ENCODE measurements at places on chromosomes 11 and 22.

- no peak for DNase-seq
Measured at GRCh38 chr11:23006730-23007129, 146.5 kb upstream of the CCDC179 start.

DNA sequence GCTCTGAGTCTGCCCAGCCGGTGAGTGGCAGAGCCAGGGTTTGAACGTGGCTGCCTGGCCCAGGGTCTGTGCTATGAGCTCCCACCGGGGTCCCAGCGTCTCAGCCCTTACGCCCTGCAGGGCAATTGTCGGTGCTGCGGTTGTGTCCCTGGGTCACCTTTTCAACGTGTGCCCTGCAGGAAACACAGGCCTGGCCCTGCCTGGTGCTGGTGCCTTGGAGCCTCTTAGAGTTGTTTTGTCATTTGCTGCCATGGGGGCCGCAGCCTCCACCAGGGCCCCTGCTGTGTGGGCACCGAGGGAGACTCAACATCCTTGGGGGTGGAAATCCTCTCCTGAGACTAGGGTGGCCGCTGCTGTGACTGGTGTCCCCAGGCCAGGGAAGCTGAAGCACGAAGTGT lies 50.6 kb upstream of the SLC22A12 start:
- DNase-seq: no peak

- DNase-seq: no peak
Measured at GRCh38 chr11:120344302-120345004, 8.2 kb downstream of the ARHGEF12 start.

DNA sequence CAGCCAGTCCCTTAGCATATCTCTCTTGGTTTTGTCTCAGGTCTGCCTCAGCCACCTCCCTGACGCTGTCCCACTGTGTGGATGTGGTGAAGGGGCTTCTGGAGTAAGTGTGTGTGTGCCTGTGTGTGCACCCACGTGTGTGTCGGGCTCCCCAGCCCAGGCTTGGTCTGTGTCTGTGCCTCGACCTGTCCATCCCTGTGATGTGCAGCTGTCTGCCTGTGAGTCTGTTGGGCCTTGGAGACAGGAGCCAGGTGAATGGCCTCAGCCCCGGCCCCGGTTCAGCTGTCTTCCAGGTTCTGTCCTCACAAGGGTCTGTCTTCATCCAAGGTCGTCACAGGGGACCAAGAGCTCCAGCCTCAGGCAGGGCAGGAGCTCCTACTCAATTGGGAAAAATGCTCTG lies 9.8 kb downstream of the ATG16L2 start:
- no peak for DNase-seq

DNA sequence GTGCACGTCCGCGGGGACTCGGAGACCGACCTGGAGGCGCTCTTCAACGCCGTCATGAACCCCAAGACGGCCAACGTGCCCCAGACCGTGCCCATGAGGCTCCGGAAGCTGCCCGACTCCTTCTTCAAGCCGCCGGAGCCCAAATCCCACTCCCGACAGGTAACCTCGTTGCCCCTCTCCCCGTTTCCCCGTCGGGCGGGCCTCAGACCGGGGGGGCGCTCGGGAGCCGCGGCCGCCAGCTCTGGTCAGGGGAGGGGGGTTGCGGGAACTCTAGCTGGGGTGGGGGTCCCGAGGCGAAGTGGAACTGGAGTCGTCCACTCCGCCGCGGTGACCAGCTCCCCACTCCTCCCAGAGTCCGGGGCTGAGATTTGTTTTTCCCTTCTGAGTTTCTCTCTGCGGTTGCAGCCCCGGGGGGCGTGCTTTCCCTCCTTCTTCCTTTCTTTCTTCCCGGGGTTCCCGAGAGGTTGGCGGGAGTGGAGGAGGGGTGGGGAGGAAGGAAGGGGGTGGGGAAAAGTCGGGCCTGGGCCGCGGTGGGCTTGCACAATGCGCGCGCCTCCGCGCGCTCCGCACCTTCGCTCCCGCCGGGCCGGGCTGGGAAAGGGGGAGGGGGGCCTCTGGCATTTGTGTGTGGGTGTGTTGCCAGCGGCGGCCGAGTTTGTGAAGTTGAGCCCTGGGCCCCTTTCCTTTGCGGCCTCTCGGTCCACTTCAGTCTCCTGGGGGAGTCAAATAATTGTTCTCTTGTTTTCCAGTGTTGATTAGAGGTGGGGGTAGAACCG lies 952 bp downstream of the YAP1 start:
- DNase-seq: no peak

- DNase-seq: no peak
Measured at GRCh38 chr11:96265220-96265737, 77.7 kb downstream of the MAML2 start.

- DNase-seq: no peak
Measured at GRCh38 chr22:42065438-42066125, 5.0 kb downstream of the NAGA start.

DNA sequence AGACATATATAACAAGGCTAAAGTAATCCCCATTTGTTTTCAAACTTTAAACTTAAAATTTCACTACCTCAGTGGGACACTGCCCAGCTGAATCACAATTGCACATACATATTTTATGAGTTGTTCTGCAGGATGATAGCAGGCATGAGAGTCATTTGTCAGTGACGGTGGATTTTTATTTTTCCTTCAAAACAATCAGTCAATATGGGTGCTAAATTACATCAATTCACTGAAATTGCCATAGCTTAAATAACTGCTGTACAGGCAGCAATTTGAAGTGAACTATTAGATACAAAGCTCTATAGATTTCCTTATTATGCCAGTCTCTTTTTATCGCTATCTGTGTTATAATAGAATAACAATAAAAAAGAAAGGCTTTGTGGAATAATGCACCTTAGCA lies 784.6 kb upstream of the ANO3 start:
- DNase-seq: no peak

DNA sequence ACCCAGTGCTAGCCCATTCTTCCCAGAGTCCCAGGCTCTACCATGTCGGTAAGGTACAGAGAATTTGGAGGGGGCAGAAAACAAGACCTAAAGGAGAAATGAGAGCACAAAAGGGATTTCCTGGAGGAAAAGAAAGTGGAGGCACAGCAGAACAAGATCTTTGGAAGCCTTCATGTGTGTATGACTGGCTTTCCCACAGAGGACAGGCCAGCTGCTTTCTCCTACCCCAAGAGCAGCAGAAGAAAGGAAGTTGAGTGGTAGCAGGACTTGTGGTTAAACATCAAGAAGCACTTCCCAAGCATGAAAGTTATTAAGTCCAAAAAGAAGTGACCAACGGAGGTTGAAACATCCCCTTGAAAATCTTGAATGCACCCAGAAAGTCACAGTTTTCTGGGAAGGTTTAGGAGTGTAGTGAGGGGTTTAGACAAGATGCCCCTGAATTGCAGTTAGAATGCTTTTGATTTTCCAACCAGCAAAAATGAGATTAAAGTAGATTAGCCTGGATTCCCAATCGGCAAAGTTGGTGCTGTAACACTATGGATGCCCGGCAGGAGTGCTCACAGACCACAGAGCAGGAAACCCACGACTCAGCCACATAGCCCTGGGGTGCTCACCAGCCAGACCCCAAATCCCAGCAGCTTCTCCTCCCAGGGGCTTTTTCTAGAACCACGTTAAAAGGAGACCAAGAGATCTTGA lies 608 bp downstream of the TMPRSS13 start:
- DNase-seq: no peak

GRCh38 chr11:126284829-126285228 lies 1.9 kb downstream of the TIRAP start:
- DNase-seq: peak; percentile 54

GRCh38 chr11:19276859-19277808 lies 36.4 kb upstream of the E2F8 start:
- DNase-seq: no peak

- no peak for DNase-seq
Measured at GRCh38 chr11:119941636-119942411, 196.1 kb downstream of the TRIM29 start.

DNA sequence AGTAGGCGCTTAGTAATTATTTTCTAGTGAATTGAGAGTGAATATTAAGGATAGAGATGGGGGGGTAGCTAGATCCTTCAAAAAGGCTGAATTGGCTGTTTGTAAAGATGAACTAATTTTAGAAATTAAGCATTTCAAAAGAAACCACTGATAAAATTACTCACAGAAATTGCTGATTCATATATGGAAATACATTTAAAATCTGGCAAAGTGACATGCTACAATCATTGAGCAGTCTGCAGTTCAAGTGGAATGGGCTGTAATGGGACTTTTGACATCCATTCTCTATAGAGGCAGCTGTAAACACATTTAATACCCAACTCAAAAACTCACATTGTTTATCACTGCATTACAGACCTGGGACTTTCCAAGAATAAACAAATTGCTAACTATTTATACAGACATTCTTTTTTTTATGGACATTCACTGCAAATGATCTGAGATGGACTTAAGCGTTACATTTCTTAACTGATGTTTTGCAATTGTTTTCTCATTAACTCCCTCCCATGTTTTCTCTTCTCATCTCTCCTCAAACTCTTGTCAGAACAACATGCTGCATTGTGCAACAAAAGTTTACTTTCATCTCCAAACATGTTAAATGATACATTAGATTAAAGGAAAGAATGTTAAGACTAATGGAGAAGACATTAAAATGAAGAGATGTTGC lies 42.1 kb upstream of the MMP7 start:
- DNase-seq: no peak

- DNase-seq: no peak
Measured at GRCh38 chr22:38165922-38166593, 15.6 kb downstream of the PLA2G6 start.

DNA sequence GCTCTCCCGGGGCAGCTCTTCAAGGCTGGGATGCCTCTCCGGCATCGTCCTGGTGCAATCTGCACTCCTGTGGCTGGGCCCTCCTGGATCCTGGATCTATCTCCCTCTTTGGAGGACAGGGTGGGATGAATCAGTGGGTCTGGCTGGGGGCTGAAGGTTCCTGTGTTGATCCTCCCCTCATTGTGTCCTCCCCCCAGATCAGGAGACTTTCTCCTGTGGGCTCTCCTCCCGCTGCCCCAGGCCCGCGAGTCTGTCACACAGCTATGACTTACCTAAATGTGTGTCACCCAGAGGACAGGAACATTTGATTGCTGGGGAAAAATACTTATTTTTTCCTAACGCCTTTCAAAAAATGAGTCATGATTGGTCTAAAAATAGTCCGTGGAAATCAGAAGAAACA lies 106.8 kb upstream of the NECTIN1 start:
- DNase-seq: no peak

GRCh38 chr11:113446938-113447337 lies 28.3 kb downstream of the DRD2 start:
- no peak for DNase-seq

GRCh38 chr22:29072193-29072978 lies 449 bp upstream of the KREMEN1 start:
- DNase-seq: peak; percentile 71

- DNase-seq: no peak
Measured at GRCh38 chr11:119709638-119710346, 19.2 kb downstream of the NECTIN1 start.

DNA sequence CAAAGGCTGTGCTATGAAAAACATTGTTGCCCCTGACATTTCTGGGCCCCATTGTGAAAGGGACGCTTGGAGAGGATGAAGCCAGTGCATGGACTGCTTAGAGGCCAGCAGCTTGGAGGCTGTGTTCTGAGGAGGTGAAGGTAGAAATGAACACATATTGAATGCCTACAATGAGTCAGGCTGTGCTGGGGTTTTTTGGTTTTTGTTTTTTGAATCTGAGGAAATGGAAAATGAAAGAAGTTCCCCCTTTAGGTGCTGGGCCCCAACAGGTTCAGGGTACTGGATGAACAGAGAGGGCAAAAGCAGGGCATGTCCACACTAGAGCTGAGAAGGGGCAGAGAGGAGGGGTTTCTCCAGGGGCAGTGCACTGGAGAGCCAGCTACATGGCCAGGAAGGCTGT lies 166.1 kb upstream of the API5 start:
- DNase-seq: no peak

DNA sequence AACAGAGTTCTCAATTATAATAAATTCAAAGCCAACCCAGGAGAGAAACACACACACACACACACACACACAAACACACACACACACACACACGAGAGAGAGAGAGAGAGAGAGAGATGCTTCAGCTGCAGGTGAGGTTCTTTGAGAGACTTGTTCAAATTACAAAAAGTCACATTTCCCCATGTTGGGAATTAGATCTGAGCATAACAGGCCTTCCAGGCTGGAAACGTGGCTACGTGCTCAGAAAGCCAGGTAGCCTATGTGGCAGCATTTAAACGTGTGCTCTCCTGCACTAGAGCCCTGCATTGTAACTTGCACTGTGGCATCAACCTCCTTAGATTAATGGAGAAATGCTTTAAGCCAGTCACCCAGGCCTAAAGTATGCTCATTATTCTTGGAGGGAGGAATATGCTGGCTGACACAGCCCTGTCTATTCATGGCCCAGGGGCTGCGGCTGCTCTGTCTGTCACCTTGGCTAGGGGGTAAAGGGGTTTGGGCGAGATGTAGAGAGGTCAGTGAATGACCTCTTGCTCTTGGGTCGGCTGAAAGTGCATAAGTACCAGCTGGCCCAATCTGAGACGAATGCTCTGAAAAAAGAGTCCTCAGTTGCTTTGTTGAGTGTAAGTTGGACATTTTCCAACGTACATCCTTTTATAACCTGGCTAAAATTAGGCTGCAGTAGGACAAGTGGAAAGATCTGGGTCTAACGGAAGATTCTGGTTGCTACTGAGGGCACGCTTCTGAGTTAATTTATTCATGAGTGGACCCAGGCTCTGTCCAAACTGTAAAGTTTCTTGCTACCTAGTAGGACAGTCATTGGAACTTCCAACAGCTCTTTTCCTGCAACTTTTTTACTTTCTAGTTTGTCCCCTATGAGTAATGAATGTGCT lies 171.1 kb upstream of the SEZ6L start:
- DNase-seq: no peak

All from stimulated activated CD8-positive, alpha-beta memory T cell treated with anti-CD3 and anti-CD28 coated beads, Interleukin-7, amount 100 ng/mL, for 48 hours (primary cell).